Stimulated activated CD4-positive, alpha-beta T cell treated with anti-CD3 and anti-CD28 coated beads, TNF-alpha, amount 100 ng/mL, for 4 hours (primary cell): ENCODE measurements at places on chromosomes 1 and 21.

- no peak for DNase-seq
Observed at GRCh38 chr1:202056644-202057334, 46.4 kb downstream of the ELF3 start.

DNA sequence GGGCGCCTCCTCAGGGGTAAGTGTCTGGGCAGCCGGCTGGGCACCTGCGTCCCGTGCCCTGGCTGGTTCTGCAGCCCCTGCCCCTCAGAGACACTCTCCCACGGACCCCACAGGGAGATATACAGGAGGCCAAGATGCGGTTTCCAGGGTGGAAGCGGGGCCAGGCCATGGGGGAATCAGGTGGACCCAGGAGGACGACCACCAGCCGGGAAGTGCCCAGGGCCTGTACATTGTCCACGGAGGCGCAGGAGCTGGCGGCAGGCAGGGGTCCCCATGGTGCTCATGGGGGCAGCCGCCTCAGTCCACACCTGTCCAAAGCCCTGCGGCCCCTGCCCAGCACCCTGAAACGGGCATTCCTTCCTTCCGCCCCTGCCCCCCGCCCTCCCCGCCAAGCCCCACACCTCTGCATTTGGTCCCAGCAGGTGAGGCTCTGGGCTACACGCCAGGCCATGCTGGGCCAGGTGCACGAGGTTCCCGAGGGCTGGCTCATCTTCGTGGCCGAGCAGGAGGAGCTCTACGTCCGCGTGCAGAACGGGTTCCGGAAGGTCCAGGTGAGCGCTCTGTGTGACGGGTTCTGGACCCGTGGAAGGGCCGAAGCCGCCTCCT, 36.7 kb downstream of the SLC19A1 start:
- no peak for DNase-seq

DNA sequence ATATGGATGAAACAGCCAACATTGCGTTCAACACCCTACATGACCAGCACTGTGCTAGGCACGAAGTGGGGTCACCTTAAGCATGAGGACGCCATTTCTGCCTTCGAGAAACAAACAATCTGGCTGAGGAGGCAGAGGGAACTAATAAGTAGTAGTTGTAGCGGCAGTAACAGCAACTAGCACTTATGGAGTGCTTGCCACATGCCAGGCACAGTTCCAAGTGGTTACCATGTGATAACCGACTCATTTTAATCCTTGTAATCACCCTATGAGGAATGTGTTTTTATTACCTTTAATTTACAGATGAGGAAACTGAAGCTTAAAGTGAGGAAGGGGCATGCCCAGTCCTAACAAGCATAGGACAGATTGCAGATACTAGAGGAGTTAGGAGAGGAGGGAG, 33.7 kb downstream of the KCND3 start:
- DNase-seq = no peak

- DNase-seq = no peak
Observed at GRCh38 chr21:45997205-45997494, 15.6 kb downstream of the COL6A1 start.

- no peak for DNase-seq
Observed at GRCh38 chr21:46128933-46129571, 26.3 kb downstream of the FTCD start.

DNA sequence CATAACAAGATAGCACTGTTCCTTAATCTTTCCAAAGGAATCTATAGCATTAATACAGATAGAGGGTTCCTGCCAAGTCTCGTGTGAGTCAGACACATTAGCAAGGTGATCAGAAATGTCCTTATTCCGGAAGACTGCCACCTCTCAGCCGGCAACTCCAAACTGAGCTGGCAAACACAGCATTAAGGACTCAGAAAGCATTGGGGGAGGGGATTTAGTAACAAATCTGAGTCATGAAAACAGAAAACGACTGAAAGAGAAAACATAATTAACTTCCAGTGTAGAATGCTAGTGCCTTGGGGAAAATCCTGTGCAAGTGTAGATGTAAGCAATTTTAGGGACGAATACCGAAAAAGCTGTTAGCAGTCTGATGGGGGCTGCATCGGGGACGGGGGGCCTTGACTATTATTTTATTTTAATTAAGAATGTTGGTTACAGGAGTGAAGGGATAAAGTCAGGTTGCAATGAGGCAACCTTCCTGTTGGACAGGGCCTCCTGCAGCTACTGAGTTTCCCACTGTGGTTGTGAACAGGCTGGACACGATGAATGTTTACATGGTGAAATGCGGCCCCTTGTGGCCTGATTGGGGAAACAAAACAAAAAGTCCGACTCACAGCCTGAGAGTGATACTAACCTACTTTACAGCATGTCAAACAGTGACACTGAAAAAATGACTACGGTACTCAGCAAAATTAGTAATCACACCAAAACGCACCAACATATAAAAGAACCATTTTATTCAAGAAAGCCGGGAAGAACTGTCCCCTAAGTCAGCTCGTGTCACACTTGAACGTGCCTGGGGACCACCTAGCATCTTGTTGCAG, 20.7 kb downstream of the MIS18A start:
- DNase-seq = no peak

GRCh38 chr1:15540186-15540585, 13.5 kb downstream of the DNAJC16 start:
- DNase-seq = no peak

DNA sequence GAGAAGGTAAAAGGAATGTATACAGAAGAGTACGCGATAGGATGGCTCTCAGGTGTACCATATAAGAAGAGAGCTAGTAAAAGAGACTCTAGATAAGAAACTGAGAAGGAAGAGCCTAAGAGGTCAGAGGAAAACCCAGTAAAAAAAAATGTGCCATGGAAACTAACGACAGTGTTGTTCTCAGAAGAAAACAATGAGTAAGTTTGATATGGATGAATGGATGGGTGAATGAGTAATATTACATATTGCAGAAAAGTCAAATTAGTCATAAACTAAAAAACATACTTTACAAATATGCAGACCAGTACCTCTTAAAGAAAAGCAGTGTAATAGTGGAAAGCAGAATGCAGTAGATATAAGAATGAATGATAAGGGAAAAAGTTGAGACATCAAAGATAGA, 316.2 kb downstream of the HMCN1 start:
- DNase-seq = no peak
